CD4-positive, CD25-positive, alpha-beta regulatory T cell (primary cell): ENCODE measurements at places on chromosomes 5 and 9. TPM values are rescaled to one million over a fixed set of nuclear protein-coding genes. Genes with fewer than 3 reads are reported as not detected.

The KIF12 gene
- total RNA-seq = not detected

The SLC22A4 gene
- total RNA-seq = not detected

The CDK9 gene
- 89.3 TPM for total RNA-seq

The SKP1 gene
- total RNA-seq = 310 TPM

The SLC25A2 gene
- total RNA-seq = 0.74 TPM

The DOLK gene
- 6.1 TPM for total RNA-seq

The OBP2B gene
- total RNA-seq = not detected

The PCDHGA5 gene
- not detected for total RNA-seq

The ST6GALNAC6 gene
- 136 TPM for total RNA-seq

The ASPN gene
- not detected for total RNA-seq

The CDC20B gene
- not detected for total RNA-seq

The NELFB gene
- 46.4 TPM for total RNA-seq

The SLC4A9 gene
- not detected for total RNA-seq

The NUTM2G gene
- not detected for total RNA-seq

The CDH18 gene
- total RNA-seq = not detected

The TSSK1B gene
- total RNA-seq = not detected
